Hematopoietic multipotent progenitor cell (in vitro differentiated cells): ENCODE measurements at places on chromosomes 7 and 10. TPM values are rescaled to one million over a fixed set of nuclear protein-coding genes. Genes with fewer than 3 reads are reported as not detected.
A peak's percentile ranks its signal among the peaks of the same experiment; 100 is the strongest.

Gene CXCL12
- under 0.01 TPM for total RNA-seq

DNA sequence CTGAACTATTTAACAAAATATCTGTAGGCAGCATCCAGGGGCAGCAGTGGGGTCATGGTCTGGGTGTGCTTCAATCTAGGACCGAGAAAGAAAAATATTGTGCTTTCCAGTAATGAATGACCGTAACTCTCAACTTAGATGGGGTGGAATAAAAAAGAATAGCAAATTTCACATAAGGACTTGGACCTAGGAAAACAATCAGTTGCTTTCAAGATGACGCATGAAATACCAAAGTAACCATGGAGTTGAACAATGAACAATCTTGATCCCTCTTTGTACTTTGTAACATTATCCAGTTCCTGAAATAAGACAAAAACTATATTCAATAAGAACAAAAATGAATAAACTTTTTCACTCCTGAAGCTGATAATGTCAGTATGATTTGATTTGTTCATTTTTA is 167.1 kb downstream of the C7orf25 start:
- no peak for DNase-seq

Gene PILRB
- total RNA-seq, result 39.6 TPM

DNA sequence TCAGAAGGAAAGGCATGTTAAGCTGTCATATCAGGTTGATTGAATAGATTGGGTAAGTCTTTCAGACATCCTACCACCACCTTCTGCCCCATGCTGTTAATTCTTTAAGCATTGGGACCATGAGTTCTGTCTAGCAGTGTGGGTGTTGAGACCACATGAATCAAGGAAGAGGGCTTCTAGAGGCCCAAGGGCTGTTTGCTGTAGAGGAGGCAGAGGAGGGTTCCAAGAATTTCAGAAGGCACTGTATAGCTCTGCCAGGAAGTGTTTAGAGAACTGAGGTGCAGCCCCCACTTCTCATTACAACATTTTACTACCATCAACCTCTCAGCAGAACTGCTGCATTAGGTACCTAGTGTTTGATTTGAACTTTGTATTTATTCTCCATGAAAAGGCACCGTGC is 720.2 kb downstream of the AUTS2 start:
- DNase-seq, result no peak

Gene CADPS2
- total RNA-seq, result under 0.01 TPM

GRCh38 chr10:92323079-92323478 is 32.1 kb downstream of the MARCHF5 start:
- DNase-seq, result no peak

DNA sequence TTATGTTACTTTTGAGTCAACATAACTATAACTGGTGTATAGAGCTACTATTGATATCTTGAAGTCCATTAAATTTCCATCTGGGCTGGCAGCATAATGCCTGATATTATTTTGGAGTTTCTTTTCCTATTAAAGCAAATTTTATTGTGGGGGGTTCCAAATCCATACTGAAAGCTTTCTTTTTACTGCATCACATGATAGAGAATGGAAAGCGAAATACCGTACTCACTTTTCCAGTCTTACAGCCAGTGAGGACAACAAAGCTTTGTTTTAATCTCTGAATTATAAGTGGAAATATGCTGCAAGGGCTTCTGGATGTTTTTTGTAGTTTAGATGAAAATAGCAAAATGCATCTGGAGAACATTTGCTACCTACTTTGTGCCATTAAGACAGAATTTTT is 477.5 kb upstream of the SEMA3D start:
- no peak for DNase-seq

DNA sequence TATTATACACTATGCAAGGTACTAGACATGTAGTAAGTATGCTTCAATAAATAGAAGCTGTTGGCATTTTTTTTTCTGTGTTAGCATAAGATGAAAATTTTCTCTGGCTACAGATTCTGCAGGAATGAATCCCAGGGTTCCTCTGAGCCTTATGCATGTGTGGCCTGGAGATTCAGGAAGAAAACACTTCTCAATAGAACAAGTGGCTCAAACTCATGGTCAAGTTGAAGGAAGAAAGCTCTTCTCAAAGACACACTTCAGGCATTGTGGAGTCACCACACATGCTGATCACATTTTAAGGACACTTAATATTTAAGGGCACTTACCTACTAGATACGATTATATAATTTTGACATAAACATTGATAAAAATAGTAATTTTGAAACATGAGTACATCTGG is 19.5 kb downstream of the DNAH11 start:
- DNase-seq, result no peak

DNA sequence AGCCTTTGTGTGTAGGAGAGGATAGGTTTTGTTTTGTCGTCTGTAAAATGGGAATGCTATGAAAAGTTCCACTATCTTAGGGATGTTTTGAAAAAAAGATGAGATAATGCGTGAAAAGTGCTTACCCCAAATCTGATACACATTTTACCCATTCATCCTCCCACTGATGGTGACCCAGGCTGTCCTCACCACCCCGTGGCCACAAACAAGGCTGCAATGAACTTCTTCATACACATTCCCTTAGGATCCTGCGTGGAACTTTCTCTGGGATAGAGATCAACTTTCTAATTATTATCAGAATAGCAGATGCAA is 399 bp upstream of the OGDHL start:
- no peak for DNase-seq

Gene SLIT1
- total RNA-seq, result under 0.01 TPM

GRCh38 chr10:30176776-30177533 is 117.6 kb upstream of the JCAD start:
- DNase-seq, result no peak

DNA sequence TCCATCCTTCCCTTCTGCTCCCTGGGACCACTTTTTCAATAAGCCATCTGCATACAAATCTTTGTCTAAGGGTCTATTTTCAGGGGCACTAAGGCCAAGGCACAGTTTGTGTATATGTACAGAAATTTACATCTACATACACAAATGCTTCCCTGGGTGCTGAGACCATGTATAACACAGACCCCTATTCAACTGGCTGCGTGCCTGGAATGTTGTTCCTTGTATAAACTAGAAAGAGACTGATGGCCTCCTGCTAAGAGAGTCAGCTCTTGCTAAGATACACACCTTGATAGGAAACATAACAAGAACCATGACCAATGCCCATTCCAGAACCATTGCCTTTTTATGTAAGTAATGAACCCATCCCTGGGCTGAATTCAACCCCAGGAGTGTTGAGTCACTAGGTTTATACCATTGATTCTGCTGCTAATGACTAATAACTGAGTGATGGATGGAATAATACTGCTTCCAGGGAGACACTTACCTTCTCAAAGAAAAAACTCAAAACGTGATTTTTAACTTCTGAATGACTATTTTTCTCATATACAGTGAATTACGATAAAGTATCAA is 290.7 kb downstream of the FGFR2 start:
- no peak for DNase-seq

Gene SPDYE1
- total RNA-seq, result not detected

GRCh38 chr10:116848032-116848943 is 1.0 kb upstream of the ENO4 start:
- no peak for DNase-seq

Gene SYT15
- 0.27 TPM for total RNA-seq

Gene CREB5
- 20.7 TPM for total RNA-seq

Gene ERCC6
- total RNA-seq, result 10.5 TPM

Gene LIPJ
- total RNA-seq, result 0.27 TPM

Gene WNT16
- total RNA-seq, result under 0.01 TPM

Gene NME8
- total RNA-seq, result 0.27 TPM

DNA sequence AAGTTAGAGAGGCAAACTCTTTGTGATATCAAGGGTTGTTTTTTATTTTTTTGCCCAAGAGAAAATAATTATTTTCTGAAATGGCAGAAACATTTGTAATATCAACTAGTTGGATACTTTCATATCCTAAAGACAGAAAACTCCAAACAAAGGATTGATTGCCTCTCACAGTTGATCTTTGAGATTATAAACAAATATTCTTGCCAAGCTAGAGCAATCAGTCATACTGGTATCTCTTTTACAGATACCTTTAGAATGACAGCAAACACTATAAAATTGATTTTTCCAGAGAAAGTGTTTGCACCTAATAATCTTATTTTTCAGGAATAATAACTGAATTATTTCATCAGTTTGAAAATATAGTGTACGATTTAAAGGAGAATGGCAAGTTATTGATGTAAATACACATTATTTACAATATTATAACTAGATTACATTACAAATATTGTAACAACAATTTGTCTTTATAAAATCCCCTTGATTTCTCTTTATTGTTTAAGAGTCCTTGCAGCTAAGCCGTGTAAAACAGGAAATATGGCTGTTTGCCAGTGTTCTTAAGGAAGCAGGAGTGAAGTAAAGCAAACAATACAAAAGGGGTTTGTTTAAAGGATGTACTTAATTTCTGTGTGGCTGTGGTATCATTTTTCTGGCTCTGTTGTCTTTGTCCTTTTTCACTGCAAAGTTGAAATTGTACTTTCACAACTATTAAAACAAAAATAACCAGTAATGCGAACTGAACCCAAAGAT is 58.4 kb downstream of the MAPK8 start:
- peak; percentile 51 for DNase-seq

Gene PWWP2B
- total RNA-seq, result 36.6 TPM

Gene NKX6-2
- not detected for total RNA-seq

GRCh38 chr7:38383281-38383680 is 109.8 kb upstream of the TARP start:
- no peak for DNase-seq

Gene SPACDR
- total RNA-seq, result 0.27 TPM

GRCh38 chr7:93949423-93949822 is 27.9 kb downstream of the GNG11 start:
- no peak for DNase-seq

GRCh38 chr10:17053061-17053460 is 76.5 kb downstream of the CUBN start:
- no peak for DNase-seq

DNA sequence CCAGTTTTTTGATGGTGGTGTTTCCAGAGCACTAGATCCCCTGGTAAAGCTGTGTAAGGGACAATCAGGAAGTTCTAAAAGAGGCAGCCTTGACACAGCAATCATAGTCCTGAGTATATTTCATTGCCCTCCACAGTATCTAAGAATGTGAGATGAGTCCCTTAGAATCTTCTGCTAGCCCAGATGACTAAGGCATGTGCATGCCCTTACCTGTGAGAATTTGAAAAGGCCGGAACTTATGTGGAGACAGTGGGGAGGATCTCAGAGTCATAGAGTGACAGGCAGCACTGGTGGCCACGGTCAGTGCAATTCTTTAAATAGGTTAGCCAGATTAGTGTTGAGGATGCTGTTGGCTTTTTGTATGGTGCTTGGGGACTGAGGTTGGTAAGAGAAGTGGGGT is 361.4 kb upstream of the VSTM2A start:
- no peak for DNase-seq

Gene HOXA9
- total RNA-seq, result 105 TPM

GRCh38 chr7:122988333-122988732 is 7.2 kb downstream of the TAS2R16 start:
- DNase-seq, result no peak

DNA sequence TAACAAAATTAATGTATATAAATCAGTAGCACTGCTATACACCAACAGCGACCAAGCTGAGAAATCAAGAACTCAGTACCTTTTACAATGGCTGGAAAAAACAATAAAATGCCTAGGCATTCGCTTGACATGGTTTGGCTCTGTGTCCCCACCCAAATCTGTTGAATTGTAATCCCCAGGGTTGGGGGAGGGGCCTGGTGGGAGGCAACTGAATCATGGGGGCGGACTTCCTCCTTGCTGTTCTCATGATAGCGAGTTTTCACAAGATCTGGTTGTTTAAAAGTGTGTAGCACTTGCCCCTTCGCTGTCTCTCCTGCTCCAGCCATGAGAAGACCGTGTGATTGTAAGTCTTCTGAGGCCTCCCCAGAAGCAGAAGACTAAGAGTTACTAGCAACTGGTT is 8.6 kb downstream of the ZNF786 start:
- DNase-seq, result no peak

GRCh38 chr7:1916601-1916970 is 246.5 kb downstream of the ELFN1 start:
- DNase-seq, result no peak
